ENCODE measurements at places on chromosomes 7 and 10.

DNA sequence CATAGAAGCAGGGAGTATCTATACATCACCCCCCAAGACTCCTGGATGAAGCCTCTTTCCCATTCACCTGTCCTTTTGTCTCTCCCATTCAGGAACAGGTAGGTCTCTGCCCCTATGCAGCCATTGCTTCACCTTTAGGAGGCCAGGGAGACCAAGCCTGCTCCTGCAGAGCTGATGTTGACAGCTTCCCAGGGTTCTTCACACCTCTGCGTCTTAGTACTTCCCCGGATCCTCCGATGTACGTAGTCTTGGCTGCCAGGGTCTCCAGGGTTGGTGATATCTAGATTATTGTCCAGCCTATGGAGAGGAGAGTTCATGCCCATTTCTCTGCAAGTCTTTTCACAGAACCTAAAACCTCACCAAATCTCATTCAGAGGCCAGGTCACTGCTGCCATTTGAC, 365.7 kb upstream of the KLF6 start:
- DNase-seq = no peak

DNA sequence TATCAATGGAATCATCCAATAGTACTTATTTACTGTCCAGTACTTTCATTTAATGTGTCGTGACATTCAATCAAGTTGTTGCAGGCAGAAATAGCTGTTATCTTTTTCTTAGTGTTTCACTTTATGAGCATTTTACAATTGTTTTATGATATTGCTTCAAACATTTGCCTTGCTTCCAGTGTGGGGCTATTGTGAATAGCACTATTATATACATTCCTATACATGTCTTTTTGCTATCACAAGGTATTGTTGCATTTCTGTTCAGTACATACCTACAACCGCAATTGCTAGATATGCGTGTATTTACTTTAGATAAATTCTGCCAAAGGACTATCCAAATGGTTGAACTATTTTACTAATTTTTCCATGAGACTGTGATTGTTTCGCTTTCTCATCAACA, 34.9 kb downstream of the CYP2C8 start:
- DNase-seq = no peak

DNA sequence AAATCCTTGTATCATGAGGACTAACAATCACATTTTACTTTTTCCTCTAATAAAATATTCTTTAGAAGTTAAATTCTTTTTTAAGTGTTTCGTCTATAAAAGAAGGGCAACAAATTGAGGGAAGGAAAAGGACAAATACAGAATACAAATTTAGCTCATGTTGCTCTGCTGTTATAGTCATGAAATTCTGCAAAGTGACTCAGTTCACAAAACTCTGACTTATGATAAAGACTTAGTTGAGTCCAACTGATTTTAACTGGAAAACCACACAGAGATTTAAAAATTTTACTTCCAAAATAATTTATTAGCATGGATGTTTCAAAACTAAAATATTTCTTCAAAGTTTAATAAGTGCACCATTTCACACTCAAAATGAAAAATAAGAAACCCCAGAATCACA, 75.0 kb upstream of the GPR22 start:
- DNase-seq = no peak

GRCh38 chr10:48982584-48982983, 42.9 kb upstream of the LRRC18 start:
- no peak for DNase-seq

GRCh38 chr7:129644634-129645230, 33.2 kb downstream of the NRF1 start:
- DNase-seq = no peak

- DNase-seq = no peak
These were observed 111.0 kb upstream of the KMT2E start for GRCh38 chr7:104903044-104903443.

GRCh38 chr7:33666531-33666930, 238.8 kb upstream of the BMPER start:
- DNase-seq = no peak

DNA sequence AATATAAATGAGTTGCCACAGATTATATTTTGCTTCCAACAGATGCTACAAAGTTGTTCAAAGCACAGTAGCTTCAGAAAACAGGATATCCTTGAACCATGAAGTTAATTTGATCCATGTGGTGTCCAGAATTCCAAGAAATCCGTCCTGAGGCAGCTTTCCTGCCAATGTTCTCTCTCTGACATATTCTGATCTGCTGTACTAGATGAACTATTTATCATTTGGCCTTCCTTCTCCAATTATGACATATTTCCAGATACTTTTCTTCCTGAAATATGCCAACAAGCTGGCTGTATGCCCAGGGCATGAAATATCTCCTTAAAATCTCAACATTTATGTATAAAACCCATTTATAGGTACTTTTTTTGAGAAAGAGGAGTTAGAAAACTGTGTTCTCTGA, 141.1 kb downstream of the SPAG6 start:
- DNase-seq = no peak

DNA sequence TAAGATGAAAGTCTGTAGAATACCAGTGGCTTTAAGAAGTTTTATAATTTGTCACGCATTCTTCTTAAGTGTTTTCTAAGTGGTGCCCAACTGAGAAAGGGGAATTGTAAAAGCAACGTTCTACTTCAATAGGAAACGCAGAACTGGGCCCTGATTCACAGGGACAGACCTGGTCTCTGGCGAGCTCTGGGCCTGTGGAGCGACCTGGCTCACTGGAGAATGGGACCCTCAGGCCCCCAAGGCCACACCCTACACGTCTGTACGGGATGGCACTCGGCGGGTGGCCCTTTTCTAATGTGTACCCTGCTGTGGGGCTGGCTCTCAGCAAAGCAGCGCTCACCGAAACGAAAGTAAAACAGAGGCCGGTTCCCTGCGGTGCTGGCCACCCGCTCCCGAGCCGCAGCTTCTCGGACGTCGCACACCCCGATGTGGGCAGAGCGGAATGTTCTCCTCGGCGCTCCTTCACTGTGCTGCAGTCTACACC, 205.0 kb downstream of the DIP2C start:
- DNase-seq = no peak

GRCh38 chr10:72170733-72171132, 45.1 kb upstream of the ANAPC16 start:
- no peak for DNase-seq

GRCh38 chr7:27897001-27897400, 157.0 kb downstream of the TAX1BP1 start:
- no peak for DNase-seq

DNA sequence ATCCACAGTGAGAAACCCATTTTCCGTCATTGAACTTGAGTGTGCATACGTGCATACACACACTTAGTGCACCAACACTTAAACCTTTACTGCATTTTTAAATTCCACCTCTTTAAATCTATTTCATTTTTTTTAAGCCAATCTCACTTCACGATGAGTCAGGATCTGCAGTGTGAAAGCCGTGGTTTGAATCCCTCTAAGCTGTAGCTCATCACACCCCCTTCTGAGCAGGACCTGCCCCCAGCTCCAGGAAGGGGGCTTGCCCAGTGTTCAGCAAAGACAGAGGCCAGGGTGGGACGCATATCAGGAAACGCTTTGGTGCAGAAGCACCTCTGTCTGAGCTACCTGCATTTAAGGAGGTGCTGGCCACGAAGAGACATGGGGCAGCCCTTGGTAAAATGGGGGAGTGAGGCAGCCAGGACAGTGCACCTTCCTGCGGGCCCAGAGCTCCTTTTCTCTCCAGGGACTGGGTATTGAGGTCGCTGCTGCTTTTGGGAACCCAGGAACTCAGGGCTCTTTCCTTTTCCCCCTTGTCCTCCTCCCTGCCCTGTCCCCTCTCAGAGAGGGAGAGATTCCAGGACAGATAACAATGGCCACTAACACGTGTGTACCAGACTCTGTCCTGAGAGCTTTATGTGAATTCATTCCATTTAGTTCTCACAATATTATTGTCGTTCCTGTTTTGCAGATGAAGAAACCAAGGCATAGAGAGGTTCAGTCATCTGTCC, 21.7 kb downstream of the ZNF316 start:
- DNase-seq = no peak

- DNase-seq = no peak
These were observed 73.7 kb upstream of the ABCB5 start for GRCh38 chr7:20541608-20542349.

GRCh38 chr10:4685904-4686643, 139.9 kb upstream of the AKR1E2 start:
- DNase-seq = no peak

GRCh38 chr7:140435252-140435895, 31.5 kb downstream of the RAB19 start:
- no peak for DNase-seq

DNA sequence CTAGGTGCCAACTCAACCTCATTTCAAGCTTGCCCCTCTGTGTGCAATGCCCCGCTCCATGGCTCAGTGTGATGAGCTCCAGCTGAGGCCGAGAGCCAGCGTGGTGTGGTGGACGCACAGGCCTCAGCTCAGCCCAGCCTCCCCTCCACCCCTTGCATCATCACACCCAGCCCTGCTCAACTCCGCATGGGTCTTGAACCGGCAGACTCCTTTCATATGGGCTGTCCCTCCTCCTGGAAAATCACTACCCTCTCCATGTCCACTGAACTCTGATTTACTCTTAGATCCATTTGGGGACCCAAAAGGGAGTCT, 16.6 kb upstream of the SLC18A3 start:
- no peak for DNase-seq

GRCh38 chr7:105887569-105888189, 11.3 kb upstream of the ATXN7L1 start:
- no peak for DNase-seq

DNA sequence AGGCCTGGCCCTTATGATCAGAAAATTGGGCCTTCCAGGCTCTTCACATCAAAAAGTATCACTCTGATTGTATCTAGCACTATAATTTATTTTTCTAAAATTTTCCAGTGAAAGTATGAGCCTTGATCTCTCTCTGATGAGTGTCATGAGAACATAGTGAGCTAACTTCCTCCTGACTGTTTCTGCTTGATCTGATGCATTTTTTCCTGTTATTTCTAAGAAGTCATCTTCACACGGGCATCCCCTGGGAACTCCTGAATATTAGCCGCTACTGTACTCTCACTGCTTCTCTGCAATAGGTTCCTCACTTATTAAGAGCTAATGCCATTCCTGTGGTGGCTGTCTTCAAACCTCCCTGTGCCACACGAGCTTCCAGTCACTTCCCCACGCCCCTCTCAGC, 63.1 kb upstream of the ZPBP start:
- DNase-seq = no peak

GRCh38 chr7:17142831-17143541, 155.5 kb upstream of the AHR start:
- DNase-seq = no peak

DNA sequence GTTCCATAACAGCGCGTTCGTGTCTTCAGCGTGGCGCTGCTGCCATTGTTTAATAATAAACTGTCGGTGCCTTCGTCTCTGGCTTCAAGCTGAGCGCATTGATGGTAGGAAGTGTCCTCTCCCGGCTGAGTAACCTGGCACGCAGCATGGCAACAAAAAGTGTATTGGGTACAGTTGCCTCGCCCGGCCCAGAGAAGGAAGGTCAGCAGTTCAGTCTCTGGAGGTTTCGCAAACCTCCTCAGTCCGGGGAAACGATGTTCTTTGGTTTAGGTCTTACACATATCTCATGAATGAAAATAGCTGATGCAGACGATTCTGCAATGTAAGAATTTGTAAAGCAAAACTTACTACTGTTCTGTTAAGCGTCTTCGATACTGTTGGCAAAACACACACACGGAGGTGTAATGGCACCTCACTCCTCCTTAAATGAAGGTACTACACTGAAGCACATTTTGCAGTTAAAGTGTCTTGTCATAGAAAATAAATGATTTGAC, 739 bp upstream of the CCDC186 start:
- DNase-seq = peak; percentile 26

GRCh38 chr10:636016-636730, 53.3 kb downstream of the DIP2C start:
- DNase-seq = no peak

GRCh38 chr7:94228678-94229077, 166.0 kb upstream of the COL1A2 start:
- no peak for DNase-seq

- no peak for DNase-seq
These were observed 194.3 kb downstream of the ELFN1 start for GRCh38 chr7:1864161-1864940.

DNA sequence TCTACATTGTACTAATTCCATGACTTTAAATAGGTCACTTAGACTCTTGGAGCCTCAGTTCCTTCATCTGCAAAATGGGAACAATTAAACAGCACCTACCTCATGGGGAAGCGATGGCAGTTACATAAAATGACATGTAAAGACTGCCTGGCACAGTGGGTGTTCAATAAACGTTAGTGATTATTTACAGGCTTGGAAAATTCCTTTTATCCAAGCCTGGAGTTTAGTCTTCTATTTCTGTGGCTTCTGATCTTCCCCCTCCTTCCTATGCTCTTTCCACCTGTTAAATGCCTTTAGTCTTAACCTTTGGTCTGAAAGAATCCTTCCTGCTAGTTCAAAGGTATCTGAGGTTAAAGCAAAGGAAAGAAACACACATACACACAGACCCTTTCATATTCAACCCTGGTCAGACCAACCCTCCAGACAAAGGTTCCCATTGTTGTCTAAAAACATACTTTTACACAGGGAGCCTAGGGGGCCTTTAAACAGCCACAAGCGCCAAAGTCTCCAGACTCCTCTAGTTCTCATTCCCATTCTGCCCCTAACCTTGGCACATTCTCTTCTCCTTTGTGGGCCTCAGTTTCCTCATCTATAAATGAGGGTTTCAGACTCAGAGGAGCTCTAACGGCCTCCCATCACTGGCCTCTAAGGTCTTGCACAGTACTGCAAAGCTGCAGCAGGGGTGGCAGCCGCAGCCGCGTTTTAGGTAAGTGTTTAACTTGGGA, 21.4 kb downstream of the SORBS1 start:
- no peak for DNase-seq

- DNase-seq = no peak
These were observed 5.9 kb downstream of the AKR1B1 start for GRCh38 chr7:134452991-134453473.

DNA sequence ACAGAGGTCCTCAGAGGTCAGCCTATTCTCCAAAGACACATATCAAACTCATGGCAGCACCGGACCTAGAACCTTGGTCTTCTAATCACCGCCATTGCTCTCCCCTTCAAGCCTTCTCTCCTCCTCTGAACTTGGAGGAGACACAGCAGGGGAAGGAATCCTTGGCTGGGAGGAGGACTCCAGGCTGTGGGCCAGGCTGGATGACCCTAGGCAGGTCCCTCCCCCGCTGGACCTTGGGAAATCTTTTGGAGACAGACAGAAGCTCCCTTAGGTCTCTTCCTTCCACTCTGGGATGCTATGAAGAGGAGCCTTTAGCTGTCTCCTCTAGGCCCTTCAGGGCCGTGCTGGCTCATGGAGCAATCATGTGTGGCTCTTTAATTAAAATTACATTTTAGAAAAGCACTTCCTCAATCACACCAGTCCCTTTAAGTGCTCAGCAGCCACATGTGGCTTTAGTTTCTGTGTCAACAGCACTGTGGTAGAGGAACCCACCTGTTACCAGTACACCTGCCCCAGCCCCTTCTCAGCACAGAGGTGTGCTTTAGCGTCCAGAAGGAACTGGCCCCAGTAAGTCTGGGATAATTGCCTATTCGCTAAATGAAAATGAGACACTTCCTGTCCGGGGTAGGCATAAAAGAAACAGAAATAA, 238.2 kb downstream of the CELF2 start:
- no peak for DNase-seq
